ENCODE measurements at places on chromosomes 7 and 10.

DNA sequence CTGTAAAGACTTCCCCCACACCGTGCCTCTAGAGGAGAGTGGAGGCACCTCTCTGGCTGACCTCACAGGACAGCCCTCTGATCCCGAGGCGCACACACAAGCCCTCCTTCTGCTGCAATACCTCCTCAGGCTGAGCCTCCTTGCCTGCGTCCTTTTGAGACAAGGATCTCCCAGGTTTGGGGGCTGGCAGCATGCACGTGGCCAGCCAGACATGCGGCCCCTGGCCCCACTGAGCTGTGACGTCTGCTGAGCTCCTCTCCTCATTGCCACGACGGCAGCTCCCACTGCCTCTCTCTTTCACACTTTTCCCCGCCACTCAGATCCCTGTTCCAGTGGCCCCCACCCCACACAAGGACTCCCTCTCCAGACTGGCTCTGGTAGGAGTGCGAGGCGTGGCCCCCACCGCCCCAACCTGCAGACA, 12.2 kb upstream of the DNAAF5 start:
- DNase-seq = no peak

GRCh38 chr10:120666308-120666707, 184.9 kb upstream of the WDR11 start:
- no peak for DNase-seq

DNA sequence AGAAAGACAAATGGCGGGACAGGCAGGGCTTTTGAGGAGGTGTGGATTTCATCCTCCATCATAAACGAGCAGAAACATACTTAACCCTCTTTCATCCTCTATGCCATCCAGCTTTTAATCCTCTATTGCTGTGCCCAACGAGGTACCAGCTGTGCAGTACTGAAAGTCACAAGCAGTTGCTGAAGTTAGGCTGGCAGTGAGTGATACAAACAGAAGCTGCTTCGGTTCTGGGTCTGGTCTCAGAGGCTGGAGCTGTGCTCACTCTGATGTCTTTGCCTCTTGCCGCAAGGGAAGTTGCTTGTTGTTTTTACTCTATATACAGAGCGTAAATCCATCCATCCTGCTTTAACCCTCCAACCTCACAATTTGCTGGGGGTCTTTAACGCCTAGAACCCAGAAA, 235.2 kb downstream of the CELF2 start:
- no peak for DNase-seq

- no peak for DNase-seq
These were observed 61.1 kb upstream of the EZH2 start for GRCh38 chr7:148944935-148945934.

DNA sequence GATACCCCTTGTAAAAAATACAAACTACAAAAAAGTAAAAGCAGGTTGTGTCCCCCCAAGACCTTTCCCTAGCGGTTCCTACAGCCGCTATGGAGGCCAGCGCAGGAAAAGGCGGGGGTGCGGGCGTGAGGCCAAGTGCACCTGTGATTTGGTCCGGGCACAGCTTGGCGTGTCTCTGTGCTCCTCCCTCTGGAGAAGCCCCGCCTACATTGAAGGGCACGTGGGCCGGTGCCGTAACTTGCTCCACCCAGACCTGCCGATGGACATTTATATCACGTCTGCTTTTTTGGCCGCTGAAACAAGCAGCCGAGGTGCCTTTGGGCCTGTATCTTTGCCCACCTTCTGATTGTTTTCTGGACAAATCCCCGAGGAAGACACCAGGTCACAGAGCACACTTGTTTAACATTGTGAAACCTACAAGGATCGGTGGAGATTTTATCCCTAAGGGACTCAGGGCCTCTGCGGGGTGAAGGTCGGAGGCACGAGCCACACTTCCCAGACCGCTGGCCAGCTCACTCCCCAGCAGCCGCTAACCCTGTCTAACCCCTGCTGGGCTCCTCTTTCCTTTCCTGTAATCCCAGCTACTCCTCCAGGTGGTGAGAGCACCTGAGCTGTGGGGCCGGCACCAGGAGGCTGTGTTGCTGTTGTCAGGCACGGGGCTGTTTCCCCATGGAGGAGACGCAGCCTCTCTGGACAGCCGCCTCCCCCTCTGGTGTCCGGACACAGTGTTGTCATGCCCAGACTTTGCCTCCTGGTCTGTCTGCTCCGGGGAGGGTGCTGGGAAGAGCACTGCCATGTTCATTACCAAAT, 18.8 kb upstream of the INPP5A start:
- no peak for DNase-seq

DNA sequence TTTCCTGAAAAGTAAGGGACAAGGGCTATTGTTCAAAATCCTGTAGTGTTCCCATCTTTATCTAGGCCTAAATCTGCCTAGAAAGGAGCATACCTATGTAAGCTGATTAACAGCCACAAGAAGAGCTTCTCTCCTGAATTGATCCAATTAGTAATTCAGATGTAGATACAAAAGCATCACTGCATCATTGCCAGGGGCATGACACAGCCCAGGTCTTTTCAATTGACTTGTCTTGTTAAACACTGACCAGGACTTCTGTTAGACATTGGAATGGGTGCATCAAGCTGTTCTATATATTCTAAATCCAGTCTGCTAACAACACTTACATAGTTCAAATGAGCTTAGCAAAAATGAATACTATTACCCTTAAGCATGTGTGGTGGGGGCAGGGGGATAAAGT, 589.2 kb downstream of the INHBA start:
- no peak for DNase-seq

GRCh38 chr7:23338439-23338838, 39.3 kb downstream of the MALSU1 start:
- no peak for DNase-seq

GRCh38 chr7:28832669-28833068, 125.5 kb downstream of the TRIL start:
- DNase-seq = no peak

- DNase-seq = no peak
These were observed 184.2 kb downstream of the MAD1L1 start for GRCh38 chr7:2048531-2048930.

DNA sequence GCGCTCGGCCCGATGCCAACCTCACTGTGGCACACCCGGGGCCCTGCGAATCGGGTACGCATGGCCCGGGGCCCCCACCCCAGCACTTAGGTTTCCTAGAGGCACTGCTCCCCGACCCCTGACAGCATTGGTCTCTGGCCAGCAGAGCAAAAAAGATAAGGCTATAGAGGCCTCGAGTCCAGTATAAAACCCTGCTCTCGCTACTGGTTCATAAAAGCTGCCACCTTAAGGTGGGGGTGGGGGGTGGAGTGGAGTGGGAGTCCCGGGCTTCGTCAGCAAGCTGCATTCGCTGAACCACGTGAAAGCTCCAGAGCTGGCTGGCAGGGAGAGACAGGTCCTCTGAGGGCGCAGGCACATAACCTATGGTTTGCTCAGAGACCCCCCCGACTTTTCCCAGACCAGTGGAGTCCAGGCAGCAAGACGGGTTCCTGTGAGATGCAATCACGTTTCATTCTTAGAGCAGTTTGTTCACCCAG, 1.3 kb downstream of the KAZALD1 start:
- DNase-seq = no peak

- no peak for DNase-seq
These were observed 186.2 kb downstream of the CFTR start for GRCh38 chr7:117666031-117666430.

DNA sequence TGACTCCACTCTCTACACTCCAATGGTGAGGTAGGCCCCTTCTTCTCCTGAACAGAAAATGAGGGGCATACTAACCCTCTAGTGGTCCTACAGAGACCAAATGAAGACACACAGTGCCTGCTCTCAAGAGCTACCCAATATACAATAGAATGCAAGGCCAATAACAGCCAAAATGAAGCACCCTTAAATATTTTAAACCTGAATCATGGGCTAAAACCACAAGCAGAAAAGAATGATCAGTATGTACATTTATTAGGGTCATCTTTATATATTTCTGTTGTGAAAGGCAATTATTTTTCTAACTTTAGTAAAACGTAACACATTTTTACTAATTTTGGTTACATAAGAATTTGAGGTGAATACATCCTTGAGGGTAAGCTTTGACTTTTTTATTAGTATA, 49.9 kb upstream of the COL1A2 start:
- no peak for DNase-seq

GRCh38 chr7:151232917-151233701, 826 bp downstream of the CHPF2 start:
- DNase-seq = peak; percentile 53

DNA sequence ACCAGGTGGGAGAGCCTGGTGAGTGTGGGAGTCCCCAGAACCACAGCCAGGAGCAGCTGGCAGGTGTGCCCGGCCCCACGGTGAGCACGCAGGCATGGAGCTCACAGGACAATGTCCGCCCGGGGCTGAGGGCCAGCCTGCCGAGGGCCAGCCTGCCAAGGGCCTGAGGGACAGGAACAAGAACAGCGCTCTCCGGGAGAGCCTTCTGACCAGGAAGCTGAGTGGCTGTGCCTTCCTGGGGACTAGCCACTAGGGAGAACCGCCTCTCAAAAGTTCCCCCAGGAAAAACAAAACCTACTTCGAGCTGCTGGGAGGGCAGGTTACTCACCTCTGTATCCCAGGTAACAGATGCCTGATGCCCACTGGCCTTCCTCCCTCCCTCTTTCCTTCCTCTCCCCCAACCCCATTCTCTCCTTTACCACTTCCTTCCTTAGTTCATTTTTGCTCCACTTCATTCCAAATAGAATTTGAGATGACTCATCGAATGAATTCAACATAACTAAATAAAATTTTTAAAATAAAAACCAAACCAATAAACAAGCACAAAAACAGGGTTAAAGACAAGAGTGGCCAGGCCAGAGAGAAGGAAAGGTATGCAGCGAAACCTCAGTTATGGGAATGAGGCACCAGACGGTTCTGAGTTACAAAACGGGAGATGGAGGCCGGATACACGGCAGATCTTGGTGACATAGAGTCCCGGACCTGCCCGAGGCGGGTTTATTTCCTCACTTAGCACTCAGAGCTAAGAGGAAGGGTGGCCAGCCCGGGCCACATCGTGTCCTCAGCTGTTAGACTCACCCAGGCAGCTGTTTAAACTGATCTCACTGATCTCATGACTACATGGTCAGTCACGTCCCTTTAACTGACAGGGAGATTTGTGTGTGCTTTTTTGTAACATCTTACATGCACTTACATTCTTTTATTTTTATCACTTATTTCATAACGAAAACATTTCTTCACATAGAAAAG, 128.5 kb downstream of the TNS3 start:
- no peak for DNase-seq

DNA sequence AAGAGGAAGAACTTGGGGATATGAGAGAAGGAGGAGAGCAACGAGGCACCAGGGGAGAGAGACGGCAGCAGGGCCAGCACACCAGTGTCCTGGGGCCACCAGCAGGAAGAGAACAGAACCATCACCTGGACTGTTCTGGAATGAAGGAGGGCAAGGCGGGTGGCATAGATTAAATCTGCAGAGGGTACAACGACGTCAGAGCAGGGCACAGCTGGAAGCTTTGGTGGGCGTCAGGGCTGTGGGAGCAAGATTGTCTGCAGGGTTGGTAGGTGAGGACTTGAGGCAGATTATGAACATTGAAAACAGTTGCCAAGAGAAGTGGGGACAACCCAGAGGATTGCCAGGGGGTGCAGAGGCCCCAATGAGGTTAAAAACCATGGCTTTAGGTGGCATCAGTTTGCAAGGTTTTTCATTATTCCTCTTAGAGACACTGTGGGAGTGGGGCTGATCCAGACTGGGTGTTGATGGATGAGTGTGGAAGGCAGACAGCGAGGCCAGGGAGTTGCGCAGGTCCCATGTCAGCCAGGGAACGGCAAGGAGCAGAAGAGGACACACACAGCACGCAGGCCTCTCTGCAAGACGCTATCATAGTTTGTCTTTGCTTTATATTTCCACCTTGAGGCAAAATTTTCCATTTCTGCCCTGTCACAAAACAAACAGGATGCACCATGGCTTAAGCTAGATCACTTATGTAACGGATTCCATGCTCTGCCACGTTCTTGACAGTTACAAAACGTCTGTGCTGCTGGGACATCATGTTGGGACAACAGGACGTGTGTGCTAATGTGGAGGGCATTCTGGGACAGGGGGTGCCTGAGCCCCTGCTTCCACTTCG, 52.5 kb upstream of the LEP start:
- DNase-seq = no peak

GRCh38 chr7:42278344-42278743, 41.3 kb upstream of the GLI3 start:
- peak; percentile 6 for DNase-seq

GRCh38 chr10:63712717-63713115, 191.5 kb downstream of the REEP3 start:
- DNase-seq = no peak

GRCh38 chr10:46236941-46237681, 49.7 kb upstream of the ANTXRL start:
- DNase-seq = no peak

DNA sequence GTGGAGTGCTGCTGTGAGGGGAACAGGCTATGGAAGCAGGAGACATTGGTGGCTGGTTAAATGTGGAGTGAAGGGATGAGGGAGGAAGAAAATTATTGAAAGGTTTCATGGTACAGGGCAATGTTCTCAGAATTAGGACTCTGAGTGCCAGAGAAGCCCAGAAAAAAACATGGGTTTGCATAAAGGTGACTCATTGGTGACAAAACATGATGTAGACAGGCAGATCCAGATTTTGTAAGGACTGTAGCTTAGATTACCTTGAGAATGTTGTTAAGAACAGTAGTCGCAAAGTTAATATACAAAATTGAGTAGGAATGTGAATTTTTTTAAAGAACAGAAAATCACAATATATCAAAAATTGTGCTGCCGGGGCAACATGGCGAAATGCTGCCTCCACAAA, 134.9 kb upstream of the ZNF438 start:
- DNase-seq = no peak

- no peak for DNase-seq
These were observed 248.5 kb downstream of the BUB3 start for GRCh38 chr10:123402656-123403055.

- no peak for DNase-seq
These were observed 20.9 kb downstream of the INSYN2A start for GRCh38 chr10:127175357-127176110.

DNA sequence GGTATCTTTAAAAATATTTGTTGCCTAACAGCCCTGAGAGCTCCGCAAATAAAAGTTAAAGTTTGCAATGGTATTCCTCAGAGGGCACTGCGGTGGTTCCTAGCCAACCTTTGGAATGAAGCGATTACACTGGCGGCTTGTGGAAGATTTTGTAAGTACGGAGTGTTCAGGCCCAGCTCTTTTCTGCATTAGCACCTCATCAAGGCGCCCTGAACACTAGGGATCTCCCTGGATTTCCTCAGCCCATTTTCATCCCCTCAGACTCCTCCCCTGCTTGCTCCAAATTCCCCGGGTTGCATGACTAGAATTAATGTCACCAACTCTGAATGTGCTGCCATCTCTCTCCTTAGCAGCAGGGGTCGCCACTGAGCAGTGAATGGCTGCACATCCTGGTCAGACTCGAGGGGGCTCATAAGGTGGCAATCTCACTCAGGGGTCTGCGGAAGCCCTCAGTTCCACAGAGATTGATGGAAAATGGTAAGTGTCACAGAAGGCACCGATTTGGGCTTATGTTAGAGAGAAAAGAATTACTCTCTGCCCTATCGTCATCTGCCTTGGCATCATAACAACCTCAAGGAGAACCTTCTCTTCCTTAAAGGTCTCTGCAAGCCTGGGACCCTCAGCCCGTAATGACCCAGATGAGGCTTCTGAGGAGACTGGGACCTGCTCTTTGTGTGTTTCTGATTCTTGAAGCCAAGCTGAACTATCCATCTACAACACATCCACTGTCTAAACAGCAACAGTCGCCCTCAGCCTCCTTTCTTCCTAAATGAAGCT, 262.8 kb upstream of the AOAH start:
- peak; percentile 66 for DNase-seq

All from retina (tissue), 1 donor.